ENCODE measurements at places on chromosomes 12 and 14. TPM values are rescaled to one million over a fixed set of nuclear protein-coding genes. Genes with fewer than 3 reads are reported as not detected.

Gene DLK1
- total RNA-seq, result not detected

Gene PLBD1
- total RNA-seq, result not detected

Gene CPNE6
- total RNA-seq, result not detected

Gene TAS2R43
- total RNA-seq, result not detected

DNA sequence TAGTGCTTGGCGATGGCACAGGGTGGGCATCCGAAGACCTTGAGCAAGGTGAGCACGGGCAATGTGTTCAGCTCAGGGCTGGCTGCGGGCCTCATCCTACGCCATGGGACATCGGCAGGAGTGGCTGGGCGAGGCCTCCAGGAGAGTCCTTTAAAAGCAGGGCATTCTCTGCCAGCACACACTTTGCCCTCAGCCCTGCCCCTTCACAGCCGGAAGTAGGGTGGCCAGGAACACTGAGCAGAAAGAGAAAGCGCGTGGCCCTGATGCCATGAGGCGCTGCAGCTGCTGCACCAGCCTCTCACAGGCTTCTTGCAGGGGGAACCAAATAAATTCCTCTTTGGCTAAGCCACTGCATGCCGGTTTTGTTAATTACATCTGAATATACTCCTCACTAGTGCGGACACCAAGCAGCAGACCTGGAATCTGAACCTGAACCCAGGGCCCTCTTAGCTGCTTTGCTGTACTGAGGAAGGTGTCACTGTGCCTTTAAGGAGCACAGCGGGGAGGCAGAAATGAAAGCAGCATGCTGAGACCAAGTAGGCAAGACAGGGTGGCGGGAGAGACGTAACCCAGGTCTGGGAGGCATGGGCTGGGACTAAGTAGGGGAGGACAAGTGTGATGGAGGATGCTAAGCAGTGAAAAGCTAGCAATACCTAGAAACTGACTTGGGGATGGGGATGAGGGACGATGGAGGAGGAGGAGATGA lies 155.2 kb downstream of the TTC7B start:
- no peak for DNase-seq

Gene PAX9
- total RNA-seq, result not detected

Gene DRAM1
- total RNA-seq, result 32.6 TPM

- DNase-seq, result no peak
Measured at GRCh38 chr14:79861111-79861510, 350.2 kb downstream of the DIO2 start.

Gene CLEC4C
- not detected for total RNA-seq

- no peak for DNase-seq
Measured at GRCh38 chr12:113052326-113052725, 4.2 kb upstream of the DTX1 start.

Gene P2RX7
- 3.8 TPM for total RNA-seq

Measured in A172 (cell line).